ENCODE measurements at places on chromosomes 7 and 10. TPM values are rescaled to one million over a fixed set of nuclear protein-coding genes. Genes with fewer than 3 reads are reported as not detected.
A peak's percentile ranks its signal among the peaks of the same experiment; 100 is the strongest.

NUTM2E gene
- 0.08 TPM for total RNA-seq

DNA sequence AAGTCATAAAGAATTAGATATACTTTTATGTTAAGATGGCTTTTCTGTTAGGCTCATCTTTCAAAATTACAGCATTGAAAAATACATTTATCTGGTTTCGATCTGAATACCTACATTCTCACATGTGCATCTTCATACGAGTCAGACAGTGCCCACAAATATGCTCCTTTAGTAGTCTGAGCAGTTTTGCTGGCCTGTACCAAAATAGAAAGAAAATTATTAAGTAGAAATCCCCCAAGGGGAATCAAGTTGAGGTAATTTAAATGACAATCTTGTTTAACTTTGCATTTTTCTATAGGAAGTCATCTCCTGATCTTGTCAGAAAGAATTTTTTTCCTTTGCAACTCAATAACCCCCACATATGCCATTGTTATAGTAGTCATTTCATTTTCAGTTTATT is 287.4 kb upstream of the SEMA3D start:
- no peaks in the 10 kb centered on the region for H3K4me1 ChIP-seq
- H3K27me3 ChIP-seq: no peaks in the 10 kb centered on the region
- DNase-seq: no peak
- H3K27ac ChIP-seq: no peak overlapping the region

GRCh38 chr7:145643981-145644380 is 472.6 kb upstream of the CNTNAP2 start:
- DNase-seq: no peak
- H3K4me1 ChIP-seq: no peaks in the 10 kb centered on the region

DNA sequence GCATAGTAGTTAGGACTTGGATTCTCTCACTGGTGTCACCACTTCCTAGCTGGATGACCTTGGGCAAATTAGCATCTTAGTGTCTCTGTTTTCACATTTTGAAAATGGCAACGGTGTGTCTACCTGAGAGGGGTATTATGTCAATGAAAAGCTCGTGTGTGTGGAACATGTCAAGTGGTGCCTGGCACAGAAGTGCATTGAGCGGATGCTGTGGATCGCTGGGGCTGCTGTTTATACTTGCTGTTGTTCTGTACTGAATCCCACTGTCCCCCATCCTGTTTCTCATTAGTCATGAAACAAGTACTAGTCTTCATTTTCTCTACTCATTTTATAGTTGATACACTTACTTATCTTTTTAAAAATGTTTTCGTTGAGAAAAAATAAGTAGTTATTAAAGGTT is 26.1 kb downstream of the RBM33 start:
- no peak for DNase-seq
- H3K36me3 ChIP-seq: no peaks in the 10 kb centered on the region
- no peaks in the 10 kb centered on the region for H3K27me3 ChIP-seq
- H3K27ac ChIP-seq: no peak overlapping the region
- no peak overlapping the region for H3K4me3 ChIP-seq

ADGRA1 gene
- total RNA-seq: 0.05 TPM

DNA sequence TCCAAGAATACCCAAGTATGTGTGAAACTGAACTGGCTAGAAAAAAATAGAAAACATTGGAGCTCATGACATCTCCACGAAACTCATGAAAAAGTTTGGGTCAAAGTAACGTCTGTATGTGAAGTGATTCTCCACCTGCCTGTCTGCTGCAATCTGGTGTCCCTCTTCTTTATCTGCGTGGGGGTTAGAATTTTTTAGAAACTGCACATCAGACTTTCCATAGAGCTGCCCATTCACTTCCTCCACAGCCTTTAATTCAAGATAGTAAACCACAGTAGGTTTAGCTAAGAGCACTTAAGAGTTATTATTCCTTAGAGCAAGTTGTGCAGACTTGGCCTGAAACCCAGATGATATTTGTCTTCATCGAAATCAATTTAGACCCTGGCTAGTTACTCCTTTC is 55.3 kb downstream of the SCIN start:
- no peak overlapping the region for H3K4me3 ChIP-seq
- no peak for DNase-seq
- H3K36me3 ChIP-seq: no peaks in the 10 kb centered on the region
- peaks cover 8% of the 10 kb centered on the region for H3K4me1 ChIP-seq
- H3K27ac ChIP-seq: no peak overlapping the region

SMURF1 gene
- 47.0 TPM for total RNA-seq

SPDYE8 gene
- not detected for total RNA-seq

DNA sequence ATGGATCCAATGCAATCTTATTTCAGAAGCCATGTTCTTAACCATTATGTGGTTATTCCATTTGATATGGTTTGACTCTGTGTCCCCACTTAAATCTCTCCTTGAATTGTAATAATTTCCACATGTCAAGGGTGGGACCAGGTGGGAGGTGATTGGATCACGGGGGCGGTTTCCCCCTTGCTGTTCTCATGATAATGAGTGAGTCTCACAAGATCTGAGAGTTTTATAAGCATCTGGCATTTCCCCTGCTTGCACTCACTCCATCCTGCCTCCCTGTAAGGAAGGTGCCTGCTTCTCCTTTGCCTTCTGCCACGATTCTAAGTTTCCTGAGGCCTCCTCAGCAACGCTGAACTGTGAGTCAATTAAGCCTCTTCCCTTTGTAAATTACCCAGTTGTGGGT is 32.0 kb upstream of the TSPAN13 start:
- H3K4me1 ChIP-seq: no peaks in the 10 kb centered on the region
- no peak overlapping the region for H3K27ac ChIP-seq
- no peak for DNase-seq
- H3K36me3 ChIP-seq: no peaks in the 10 kb centered on the region
- H3K27me3 ChIP-seq: no peaks in the 10 kb centered on the region

FGL2 gene
- total RNA-seq: not detected

GRCh38 chr7:1218541-1219165 is 14.0 kb upstream of the UNCX start:
- H3K4me3 ChIP-seq: no peak overlapping the region
- no peaks in the 10 kb centered on the region for H3K27me3 ChIP-seq
- peaks cover 4% of the 10 kb centered on the region for H3K4me1 ChIP-seq

- no peak overlapping the region for H3K4me3 ChIP-seq
- no peak overlapping the region for H3K27ac ChIP-seq
- H3K36me3 ChIP-seq: no peaks in the 10 kb centered on the region
- H3K27me3 ChIP-seq: no peaks in the 10 kb centered on the region
- no peaks in the 10 kb centered on the region for H3K4me1 ChIP-seq
Observed at GRCh38 chr7:41447450-41448042, 255.3 kb downstream of the INHBA start.

CDK1 gene
- total RNA-seq: 75.5 TPM

ELAPOR2 gene
- 0.39 TPM for total RNA-seq

- H3K27me3 ChIP-seq: no peaks in the 10 kb centered on the region
- H3K27ac ChIP-seq: 0 out of 2 replicates have a peak overlapping the region, but pooled peaks have one; percentile 40
- peaks cover 39% of the 10 kb centered on the region for H3K4me1 ChIP-seq
- DNase-seq: no peak
- no peaks in the 10 kb centered on the region for H3K36me3 ChIP-seq
Observed at GRCh38 chr7:138886501-138886917, 88.5 kb upstream of the ATP6V0A4 start.

DNA sequence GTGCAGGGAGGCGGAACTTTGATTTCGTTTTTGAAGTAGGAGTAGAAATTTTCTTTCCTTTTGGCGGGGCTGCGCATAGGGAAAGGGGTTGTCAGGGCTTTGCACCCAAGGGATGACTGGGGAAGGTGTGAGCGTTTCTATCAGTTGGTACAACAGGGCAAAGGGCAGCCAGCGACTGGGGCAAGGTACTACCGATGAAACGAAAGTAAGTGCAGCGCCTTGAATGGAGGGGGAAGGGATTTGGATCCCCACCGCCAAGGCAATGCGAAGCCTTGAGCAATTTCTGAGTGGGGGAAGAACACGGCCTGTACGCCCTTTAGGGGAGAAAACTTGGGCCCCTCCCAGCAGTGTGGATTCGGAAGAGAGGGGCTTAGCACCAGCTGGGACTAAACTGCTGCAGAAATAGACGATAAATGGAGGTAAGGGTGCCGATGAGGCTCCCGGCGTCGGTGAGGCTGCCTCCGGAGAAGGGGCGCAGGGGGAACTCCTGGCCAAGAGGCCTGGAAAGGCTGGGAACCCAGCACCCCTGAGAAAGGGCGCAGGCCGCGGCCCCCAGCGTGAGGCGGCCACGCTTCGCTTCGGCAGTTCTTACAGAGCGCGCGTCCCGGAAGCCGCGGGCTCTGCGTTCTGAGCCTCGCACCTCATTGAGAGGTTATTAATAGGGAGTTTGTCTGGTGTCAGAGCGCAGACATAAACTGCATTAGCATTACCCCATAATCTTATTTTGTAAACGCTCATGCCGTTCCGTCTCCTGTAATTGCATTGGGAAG is 10.0 kb upstream of the TLX1 start:
- H3K4me1 ChIP-seq: no peaks in the 10 kb centered on the region
- H3K27ac ChIP-seq: peak overlapping the region; percentile 67
- H3K36me3 ChIP-seq: no peaks in the 10 kb centered on the region
- no peak for DNase-seq
- H3K27me3 ChIP-seq: peaks cover 5% of the 10 kb centered on the region

DNA sequence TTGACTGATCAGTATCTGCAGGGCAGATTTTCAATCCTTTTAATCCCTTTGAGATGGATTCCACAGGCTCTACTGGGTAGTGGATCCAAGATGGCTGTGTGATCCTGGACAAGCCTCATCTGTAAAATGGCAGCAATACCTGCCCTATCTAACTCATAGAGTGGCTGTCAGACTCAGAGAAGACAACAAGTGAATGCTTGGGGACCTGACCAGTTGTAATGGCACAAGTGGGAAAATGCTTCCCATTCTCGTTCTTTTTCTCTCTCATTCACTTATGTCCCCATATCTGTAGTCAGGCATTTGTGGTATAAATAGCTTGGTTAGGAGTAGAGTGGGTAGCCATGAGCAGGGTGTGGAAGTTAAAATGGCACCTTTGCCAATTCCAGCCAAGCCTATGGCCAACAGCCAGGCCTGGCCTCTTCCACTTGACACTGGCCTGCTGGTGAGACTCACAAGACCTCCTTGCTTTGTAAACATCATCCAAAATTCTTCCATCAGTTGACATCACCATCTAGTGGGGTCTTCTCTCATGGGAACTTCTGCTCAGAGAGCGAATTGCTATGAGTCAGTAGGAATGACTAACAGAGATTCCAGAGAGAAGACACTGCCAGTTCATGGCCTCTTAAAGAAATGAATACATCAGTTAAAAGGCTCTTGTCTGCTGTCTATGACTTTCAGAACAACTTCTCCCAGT is 150.1 kb downstream of the PLPP4 start:
- no peak overlapping the region for H3K4me3 ChIP-seq
- no peak for DNase-seq
- no peaks in the 10 kb centered on the region for H3K4me1 ChIP-seq
- H3K27ac ChIP-seq: no peak overlapping the region

FAM237B gene
- total RNA-seq: not detected

DNA sequence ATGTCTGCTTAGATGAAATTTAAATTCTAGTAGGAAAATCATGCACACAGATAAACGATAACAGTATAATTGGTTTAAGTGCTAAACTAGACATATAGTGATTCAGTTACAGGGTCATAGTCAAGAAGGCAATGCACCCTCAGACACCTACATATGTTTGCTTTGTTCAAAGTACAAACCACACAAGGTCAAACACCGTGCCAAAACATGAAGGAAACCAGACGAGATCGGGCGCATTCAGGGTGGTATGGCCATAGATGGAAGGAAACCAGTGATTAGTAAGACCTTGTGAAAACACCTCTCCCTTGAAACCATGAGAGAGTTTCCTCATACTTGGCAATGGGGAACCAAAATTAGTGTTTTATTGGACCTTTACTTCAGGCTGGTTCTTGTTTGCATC is 906.9 kb downstream of the PCDH15 start:
- no peaks in the 10 kb centered on the region for H3K4me1 ChIP-seq
- no peak overlapping the region for H3K4me3 ChIP-seq
- no peak overlapping the region for H3K27ac ChIP-seq
- H3K27me3 ChIP-seq: no peaks in the 10 kb centered on the region

ZNF425 gene
- 3.0 TPM for total RNA-seq

GRCh38 chr10:127738512-127739424 is 1.8 kb downstream of the FOXI2 start:
- no peaks in the 10 kb centered on the region for H3K36me3 ChIP-seq
- no peaks in the 10 kb centered on the region for H3K4me1 ChIP-seq
- H3K27me3 ChIP-seq: 0 out of 2 replicates have a peak, but pooled peaks cover 2% of the 10 kb centered on the region

DNA sequence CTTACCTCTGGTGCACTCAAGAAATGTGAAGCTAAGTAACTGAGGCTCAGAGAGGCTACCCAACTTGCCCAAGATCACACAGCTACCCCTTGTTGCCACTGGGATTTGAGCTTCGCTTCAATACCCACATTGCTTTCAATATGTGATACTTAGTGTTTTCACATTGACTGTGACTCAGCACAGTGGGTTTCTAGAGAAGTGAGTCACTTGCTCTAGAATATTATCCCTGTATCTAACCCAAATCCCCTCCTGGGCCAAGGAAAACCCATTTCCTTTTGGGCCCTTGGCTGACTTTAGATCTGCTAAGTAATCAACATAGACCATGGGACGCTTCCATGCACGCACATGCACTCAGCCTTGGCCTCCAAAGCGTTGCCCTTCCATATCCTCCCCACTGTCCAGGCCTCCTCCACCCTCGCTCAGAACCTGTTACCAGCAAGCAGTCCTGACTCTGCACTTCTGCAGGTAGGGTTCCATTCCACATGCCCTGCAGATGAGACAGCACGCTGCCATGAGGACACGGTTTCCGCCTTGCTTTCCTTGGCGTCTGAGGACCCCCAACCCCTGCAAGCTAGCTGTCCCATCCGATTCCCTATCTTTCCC is 87.7 kb upstream of the CHST15 start:
- no peaks in the 10 kb centered on the region for H3K36me3 ChIP-seq
- no peak overlapping the region for H3K4me3 ChIP-seq
- DNase-seq: no peak
- no peaks in the 10 kb centered on the region for H3K27me3 ChIP-seq
- no peak overlapping the region for H3K27ac ChIP-seq
